ENCODE measurements at places on chromosomes 7 and 10.

DNA sequence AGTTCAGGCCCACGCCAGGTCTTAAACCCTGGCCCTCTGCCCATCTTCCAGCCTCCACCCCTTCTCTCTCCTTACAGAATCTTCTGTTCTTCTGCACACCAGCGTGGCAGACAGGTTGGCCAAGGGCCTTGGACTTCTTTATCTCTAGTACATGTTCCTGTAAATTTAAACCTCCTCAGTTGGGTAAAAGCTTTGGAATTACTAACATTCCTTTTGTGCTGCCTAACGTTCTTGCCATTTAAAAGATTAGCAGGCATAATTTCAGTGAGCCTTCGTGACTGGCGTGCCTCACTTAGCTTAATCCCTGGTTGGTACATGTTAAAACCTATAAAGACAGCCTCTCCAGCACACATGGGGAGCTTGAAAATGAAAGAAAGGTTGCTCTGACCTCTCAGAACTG lies 192.2 kb downstream of the CUX1 start:
- DNase-seq = no peak

DNA sequence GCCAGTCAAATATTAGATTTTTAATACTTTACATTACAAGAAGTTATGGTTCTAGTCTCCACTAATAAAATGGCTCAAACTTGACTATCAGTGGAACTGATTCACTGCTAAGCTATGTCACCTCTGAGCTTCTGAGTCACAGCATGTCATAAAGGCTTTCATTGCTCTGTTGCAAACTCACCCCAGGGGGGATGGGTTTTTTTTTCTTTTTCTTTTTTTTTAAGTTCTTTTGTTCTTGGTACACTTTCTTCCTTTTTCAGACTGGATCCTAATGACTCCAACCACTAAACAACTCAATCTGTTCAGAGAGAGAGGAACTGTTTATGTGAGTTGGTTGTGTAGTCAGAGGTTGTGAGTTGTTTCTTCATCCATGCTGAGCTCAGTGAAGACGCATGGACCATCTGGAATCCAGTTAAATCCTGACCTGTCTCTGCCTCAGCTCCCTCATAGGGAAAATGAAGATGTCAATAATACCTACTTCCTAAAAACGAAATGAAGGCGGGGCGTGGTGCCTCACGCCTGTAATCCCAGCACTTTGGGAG lies 11.0 kb downstream of the MYOF start:
- no peak for DNase-seq

DNA sequence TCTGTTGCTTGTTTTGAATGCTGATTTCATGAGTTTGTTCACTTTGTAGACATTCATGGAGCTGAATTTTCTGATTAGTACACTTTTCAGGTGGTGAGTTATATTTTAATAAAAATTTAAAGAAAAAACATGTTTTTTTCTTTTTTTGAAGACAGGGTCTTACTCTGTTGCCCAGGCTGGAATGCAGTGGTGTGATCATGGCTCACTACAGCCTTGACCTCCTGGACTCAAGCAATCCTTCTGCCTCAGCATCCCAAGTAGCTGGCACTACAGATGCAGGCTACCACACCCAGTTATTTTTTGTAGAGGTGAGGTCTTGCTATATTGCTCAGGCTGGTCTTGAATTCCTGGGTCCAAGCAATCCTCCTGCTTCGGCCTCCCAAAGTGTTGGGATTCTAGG lies 23.7 kb downstream of the PDZD8 start:
- no peak for DNase-seq

GRCh38 chr10:48237259-48238250 lies 36.9 kb downstream of the FRMPD2 start:
- DNase-seq = no peak

GRCh38 chr7:120724448-120724847 lies 133.5 kb downstream of the TSPAN12 start:
- DNase-seq = no peak

- DNase-seq = no peak
Observed at GRCh38 chr10:114626841-114627240, 31.2 kb downstream of the ABLIM1 start.

DNA sequence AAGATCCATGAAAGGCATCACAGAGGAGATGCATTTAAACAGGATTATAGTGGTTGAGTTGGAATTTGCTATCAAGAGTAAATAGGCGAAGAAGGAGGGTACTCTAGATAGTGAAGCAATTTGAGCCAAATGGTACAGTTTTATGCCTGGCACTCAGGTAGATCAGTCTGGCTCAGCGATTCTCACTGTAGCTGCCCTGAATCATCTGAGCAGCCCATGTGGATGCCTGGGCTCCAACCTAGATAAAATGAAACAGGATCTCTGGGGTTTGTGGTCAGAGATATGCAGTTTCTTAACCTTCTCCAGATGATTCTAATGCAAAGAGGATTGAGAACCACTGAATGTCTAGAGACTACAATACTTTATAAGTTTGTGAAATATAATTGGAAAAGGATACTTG lies 282.0 kb upstream of the FZD1 start:
- DNase-seq = no peak

DNA sequence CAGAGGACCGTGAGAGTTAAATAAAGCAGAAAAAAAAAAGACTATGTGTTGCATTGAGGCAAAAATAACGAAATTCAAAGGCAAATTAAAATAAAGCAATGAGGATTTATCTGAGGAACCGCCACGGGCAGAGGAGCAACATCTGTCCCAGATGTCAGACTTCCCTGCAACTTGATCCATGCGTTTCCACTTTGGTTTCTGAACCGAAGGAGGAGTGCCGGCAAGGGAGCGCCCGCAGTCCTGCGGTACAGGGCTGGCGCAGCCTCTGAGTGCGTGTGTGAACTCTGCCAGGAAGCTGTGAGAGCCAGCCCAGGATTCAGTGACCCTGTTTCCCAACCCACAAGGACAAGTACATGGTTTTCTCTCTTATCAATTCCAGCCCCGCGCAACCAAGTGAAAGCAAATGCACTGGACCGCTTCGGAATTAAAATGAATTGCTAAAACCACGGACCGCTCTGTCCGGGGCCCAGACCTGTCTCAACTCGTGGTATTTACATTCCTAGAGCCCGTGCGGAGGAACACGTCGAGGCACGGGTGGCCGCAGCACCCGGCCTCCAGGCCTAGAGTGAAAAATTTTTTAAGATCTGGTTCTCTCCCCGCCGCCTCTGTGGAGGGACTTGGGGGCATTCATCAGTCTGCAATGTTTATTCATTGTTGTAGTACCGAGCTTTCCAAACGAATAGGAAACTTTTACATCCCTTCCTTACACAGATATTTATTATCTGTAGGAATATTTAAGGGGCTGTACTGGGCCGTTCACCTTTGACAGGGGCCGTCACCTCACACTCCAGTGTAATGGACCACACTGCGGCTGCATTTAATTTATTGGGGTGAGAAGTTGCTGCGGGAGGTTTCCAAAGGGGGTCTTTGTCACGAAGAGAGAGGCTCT lies 291.5 kb upstream of the NFE2L3 start:
- DNase-seq = no peak

- DNase-seq = no peak
Observed at GRCh38 chr10:43057231-43057711, 19.6 kb upstream of the RET start.

DNA sequence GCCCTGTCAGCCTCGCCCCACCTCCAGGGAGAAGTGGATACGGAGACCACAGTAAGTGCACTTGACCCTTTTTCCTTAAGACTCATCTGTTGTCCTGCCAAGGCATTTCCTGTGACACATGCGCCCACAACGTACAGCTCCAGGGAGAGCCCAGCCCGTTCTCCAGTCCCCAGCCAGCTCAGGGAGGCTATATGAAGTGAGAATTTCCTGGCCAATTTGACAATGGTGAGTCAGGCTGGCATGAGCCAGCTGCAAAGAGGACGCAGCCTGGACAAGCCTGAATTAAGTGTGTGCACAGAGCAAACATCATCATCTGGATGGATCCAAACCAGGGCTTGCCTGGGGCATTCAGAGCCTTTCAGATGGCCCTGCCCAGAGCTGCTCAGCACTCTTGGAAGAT lies 244.8 kb downstream of the KCNMA1 start:
- DNase-seq = no peak

DNA sequence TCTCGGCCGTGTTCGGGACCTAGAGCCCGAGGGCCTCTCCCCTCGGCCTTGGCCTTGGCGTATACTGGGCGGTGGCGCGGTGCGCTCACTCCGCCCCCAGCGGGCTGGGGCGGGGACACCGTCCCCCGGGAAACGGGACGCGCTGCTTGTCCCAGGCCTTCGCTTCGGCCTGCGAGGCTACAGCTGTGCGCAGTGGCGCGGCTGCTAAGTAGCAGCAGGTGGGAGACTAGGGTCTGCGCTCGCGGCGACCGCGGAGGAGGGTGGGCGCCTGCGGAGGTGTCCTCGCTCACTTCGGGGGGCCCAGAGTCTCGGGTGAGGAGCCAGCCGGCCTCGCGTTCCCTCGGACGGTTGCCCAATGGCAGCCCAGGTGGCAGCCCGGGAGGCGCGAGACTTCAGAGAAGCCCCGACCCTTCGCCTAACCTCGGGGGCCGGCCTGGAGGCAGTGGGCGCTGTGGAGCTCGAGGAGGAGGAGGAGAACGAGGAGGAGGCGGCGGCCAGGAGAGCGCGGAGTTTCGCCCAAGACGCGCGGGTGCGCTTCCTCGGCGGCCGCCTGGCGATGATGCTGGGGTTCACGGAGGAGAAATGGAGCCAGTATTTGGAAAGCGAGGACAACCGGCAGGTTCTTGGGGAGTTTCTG lies at the start of gene DNAH11:
DNAH11 (plus strand) TSS at position 149 of the 637 bp plus-strand sequence; CDS start at position 356, 207 bp downstream.
- no peak for DNase-seq

- no peak for DNase-seq
Observed at GRCh38 chr7:27802999-27803398, 63.0 kb downstream of the TAX1BP1 start.

- no peak for DNase-seq
Observed at GRCh38 chr7:44276571-44277221, 48.7 kb downstream of the CAMK2B start.

- no peak for DNase-seq
Observed at GRCh38 chr7:150968734-150969372, 9.3 kb downstream of the KCNH2 start.

DNA sequence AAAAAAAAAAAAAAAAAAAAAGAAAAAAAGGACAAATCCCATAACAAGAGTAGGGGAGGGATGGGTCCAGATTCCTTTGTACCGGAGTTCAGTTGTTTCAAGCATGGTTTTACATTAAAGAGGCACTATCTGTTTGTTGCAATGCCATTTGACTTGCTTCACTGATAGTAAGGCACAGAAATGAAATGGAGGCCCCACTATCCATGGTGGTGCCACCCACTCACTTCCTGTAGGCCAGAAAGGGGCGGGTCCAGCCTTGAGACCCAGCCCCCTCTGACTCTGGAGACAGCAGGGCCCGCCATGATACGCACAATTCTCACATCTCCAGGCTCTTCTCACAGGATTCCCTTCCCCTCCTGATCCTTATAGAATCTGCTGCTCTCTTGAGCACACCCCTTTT lies 100.0 kb downstream of the CLEC2L start:
- no peak for DNase-seq

DNA sequence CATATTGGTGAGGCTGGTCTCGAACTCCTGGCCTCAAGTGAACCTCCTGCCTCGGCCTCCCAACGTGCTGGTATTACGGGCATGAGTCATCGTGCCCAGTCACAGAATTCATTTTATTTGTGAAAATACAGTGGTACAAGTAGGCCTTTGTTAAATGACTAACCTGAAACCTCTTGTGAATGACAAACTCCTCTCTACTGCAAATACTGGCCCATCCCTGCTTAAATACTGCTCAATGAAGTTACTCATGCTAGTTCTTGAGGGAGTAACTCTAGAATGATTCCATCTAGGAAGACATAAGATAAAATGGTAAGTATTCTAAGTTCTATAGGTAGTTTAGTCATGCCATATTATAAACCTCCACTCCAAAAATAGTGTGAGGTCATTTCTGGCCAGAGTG lies 80.7 kb downstream of the UBE2H start:
- DNase-seq = no peak

- DNase-seq = no peak
Observed at GRCh38 chr10:102642736-102643335, 1.4 kb upstream of the TRIM8 start.

- no peak for DNase-seq
Observed at GRCh38 chr7:8637322-8637721, 203.9 kb downstream of the NXPH1 start.

- DNase-seq = no peak
Observed at GRCh38 chr10:125631806-125632205, 51.2 kb downstream of the TEX36 start.

DNA sequence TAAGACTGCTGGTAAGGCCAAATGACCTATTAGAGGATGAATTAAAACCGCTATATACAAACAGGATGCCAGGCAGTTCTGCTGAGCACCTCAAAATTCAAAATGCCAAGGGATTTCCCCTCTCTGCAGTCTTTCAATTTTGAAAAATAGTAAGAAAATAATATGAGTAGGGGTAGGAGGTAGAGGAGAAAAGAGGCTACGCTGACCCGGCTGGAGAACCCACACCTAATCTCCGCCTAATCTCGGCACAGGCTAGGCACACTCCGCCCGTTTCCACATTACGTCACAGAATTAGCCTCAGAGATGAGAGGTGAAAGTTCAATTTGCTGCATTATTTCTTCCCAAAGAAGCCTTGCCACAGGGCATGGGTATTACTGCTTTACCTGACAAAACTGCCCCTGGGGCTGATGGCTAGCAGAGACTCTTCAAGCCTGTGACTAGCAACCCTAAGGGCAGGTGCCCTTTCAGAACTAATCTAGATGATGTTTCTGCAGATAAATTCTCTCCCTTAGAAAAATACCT lies 21.3 kb upstream of the SPOCK2 start:
- no peak for DNase-seq

GRCh38 chr7:36568452-36568849 lies 155.8 kb downstream of the AOAH start:
- DNase-seq = no peak

GRCh38 chr7:127253281-127254162 lies 781 bp upstream of the GRM8 start:
- no peak for DNase-seq

- DNase-seq = no peak
Observed at GRCh38 chr7:140689199-140690152, 7.0 kb upstream of the NDUFB2 start.

GRCh38 chr7:73850781-73851207 lies 8.5 kb upstream of the METTL27 start:
- no peak for DNase-seq

- no peak for DNase-seq
Observed at GRCh38 chr10:97763947-97764346, 7.9 kb downstream of the SFRP5 start.

DNA sequence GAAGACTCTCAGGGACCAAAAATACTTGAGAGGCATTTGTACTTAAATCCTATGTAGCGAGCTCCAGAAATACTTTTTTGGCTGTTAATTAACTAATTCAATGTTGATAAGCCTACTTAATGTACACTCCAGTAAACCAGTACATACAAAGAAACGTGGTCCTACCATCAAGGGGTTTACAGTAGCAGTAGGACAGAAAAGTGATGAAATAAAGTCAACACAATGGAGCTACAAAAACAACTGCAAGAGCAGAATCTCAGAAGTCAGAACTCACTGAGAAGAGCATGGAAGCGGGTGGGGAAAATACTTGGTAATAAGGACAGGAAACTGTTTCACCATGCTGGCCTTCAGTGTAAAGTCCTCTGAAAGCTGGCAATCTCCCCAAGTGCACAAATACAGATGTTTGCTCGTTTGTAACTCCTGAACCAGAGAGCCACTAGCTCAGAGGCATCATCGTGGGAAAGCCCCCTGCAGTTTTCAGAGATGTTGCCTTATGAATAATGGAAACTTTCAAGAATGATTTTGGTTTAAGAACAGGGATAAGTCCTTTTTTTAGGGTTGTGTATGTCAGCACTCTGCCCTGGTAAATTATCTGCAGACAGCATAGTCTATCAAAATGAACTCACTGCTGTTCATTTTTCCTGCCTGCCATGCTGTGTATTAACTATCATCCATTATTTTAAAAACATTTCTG lies 233.2 kb downstream of the SORCS1 start:
- DNase-seq = no peak
